ENCODE measurements at places on chromosomes 12 and 14. TPM values are rescaled to one million over a fixed set of nuclear protein-coding genes. Genes with fewer than 3 reads are reported as not detected.

DNA sequence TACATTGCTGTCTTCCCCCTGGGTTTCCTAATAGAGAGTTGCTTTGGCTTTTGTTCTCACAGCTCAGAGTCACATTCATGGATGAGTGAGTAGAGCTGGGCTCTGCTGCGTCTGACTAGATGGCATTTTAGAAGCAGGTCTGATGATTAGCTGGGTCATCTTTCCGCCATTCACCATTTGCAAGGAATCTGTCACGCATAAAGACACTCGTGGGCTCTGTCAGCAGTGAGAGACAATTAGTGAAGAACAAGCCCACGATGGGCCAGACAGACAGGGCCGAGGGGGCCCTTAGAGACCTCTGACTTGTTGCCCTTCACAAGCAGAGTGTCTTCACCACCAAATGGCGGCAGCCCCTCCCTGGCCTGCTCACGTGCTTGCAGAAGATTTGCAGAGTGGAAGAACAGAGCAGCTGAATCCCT lies 175.0 kb downstream of the CRADD start:
- H3K36me3 ChIP-seq: no peaks in the 10 kb centered on the region
- no peak overlapping the region for H3K27ac ChIP-seq
- no peak overlapping the region for H3K4me3 ChIP-seq
- H3K27me3 ChIP-seq: no peaks in the 10 kb centered on the region
- peaks cover 5% of the 10 kb centered on the region for H3K4me1 ChIP-seq

KRT76 gene
- not detected for total RNA-seq

KRT3 gene
- not detected for total RNA-seq

GRCh38 chr12:127209318-127209717 lies 1057.7 kb upstream of the TMEM132C start:
- H3K4me1 ChIP-seq: no peaks in the 10 kb centered on the region
- H3K36me3 ChIP-seq: no peaks in the 10 kb centered on the region
- H3K27ac ChIP-seq: no peak overlapping the region
- no peaks in the 10 kb centered on the region for H3K27me3 ChIP-seq

GRCh38 chr14:38989922-38990546 lies 113.0 kb downstream of the SEC23A start:
- H3K27me3 ChIP-seq: no peaks in the 10 kb centered on the region
- no peak overlapping the region for H3K4me3 ChIP-seq
- no peak overlapping the region for H3K27ac ChIP-seq
- H3K36me3 ChIP-seq: no peaks in the 10 kb centered on the region
- peak; percentile 13 for DNase-seq

RNU4-1 gene
- 2,069 TPM for total RNA-seq

- no peak for DNase-seq
- no peaks in the 10 kb centered on the region for H3K4me1 ChIP-seq
- H3K27ac ChIP-seq: no peak overlapping the region
- H3K4me3 ChIP-seq: no peak overlapping the region
These were observed 5.7 kb upstream of the DTX1 start for GRCh38 chr12:113050795-113051194.

- H3K27ac ChIP-seq: no peak overlapping the region
- H3K36me3 ChIP-seq: peaks cover 2% of the 10 kb centered on the region
- no peak overlapping the region for H3K4me3 ChIP-seq
- no peaks in the 10 kb centered on the region for H3K4me1 ChIP-seq
- peak; percentile 35 for DNase-seq
- no peaks in the 10 kb centered on the region for H3K27me3 ChIP-seq
These were observed 120.3 kb downstream of the GARIN6 start for GRCh38 chr12:99767809-99768208.

COX8C gene
- total RNA-seq: not detected

TPH2 gene
- total RNA-seq: not detected

TAS2R20 gene
- total RNA-seq: 1.1 TPM

DNA sequence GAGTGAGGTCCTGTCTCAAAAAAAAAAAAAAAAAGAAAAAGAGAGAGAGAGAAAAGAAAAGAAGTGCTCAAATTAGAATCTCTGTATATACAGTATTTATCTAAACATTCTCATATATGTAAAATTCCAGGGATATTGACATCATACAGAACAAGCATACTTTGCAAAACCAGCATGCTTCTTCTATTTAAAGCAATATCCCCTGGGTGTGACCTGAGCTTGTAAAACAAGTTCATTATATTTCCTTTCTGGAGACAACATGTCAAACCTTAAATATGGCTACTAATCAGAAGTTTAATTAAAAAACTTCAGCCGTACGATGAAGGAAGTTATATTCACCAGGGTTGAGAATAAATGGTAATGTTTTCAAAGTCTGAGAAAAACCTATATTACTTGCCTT lies 175.8 kb upstream of the HMGA2 start:
- peaks cover 4% of the 10 kb centered on the region for H3K36me3 ChIP-seq
- H3K27me3 ChIP-seq: no peaks in the 10 kb centered on the region
- peak overlapping the region; percentile 21 for H3K4me3 ChIP-seq
- H3K4me1 ChIP-seq: peaks cover 26% of the 10 kb centered on the region

ACOT6 gene
- not detected for total RNA-seq

GRCh38 chr14:92990456-92991430 lies 67.8 kb downstream of the CHGA start:
- H3K4me3 ChIP-seq: no peak overlapping the region
- H3K36me3 ChIP-seq: peaks cover 9% of the 10 kb centered on the region
- no peak for DNase-seq
- H3K27ac ChIP-seq: no peak overlapping the region
- no peaks in the 10 kb centered on the region for H3K27me3 ChIP-seq

GRCh38 chr14:23442721-23443356 lies 7.4 kb upstream of the MYH7 start:
- H3K27me3 ChIP-seq: peaks cover 34% of the 10 kb centered on the region
- H3K4me1 ChIP-seq: no peaks in the 10 kb centered on the region
- H3K36me3 ChIP-seq: no peaks in the 10 kb centered on the region
- no peak overlapping the region for H3K27ac ChIP-seq
- no peak for DNase-seq

PTPN6 gene
- total RNA-seq: 13.2 TPM
